AML-193 (cell line): ENCODE measurements at places on chromosomes 5 and 9.

DNA sequence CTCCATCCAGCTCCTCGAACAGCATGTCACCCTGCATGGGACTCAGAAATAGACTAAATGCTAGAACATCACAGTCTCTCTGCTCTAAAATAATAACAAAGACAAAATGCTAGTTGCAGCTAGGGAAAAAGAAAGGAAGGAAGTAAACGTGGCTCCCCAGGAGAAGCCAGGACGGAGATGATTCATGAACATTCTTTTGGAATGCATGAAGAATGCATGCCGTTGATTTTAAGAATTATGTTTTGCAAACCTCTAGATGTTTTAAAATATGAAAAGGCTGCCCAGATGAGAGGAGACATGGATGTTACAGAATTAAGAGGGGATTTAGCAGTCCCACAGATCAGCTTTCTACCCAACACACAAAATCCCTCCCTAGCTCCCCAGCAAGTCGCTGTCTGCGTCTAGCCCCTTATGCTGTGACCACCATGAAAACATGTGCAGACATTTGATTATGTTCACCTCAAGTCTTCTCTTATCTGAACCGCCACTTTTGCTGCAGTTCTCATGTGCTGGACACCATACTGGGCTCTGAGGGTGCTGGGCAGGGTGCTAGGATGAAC, 139.4 kb upstream of the LMX1B start:
- DNase-seq: no peak

- no peak for DNase-seq
These were observed 534.7 kb downstream of the CAAP1 start for GRCh38 chr9:26357803-26358344.

GRCh38 chr9:124311283-124311682, 53.5 kb downstream of the NEK6 start:
- no peak for DNase-seq

DNA sequence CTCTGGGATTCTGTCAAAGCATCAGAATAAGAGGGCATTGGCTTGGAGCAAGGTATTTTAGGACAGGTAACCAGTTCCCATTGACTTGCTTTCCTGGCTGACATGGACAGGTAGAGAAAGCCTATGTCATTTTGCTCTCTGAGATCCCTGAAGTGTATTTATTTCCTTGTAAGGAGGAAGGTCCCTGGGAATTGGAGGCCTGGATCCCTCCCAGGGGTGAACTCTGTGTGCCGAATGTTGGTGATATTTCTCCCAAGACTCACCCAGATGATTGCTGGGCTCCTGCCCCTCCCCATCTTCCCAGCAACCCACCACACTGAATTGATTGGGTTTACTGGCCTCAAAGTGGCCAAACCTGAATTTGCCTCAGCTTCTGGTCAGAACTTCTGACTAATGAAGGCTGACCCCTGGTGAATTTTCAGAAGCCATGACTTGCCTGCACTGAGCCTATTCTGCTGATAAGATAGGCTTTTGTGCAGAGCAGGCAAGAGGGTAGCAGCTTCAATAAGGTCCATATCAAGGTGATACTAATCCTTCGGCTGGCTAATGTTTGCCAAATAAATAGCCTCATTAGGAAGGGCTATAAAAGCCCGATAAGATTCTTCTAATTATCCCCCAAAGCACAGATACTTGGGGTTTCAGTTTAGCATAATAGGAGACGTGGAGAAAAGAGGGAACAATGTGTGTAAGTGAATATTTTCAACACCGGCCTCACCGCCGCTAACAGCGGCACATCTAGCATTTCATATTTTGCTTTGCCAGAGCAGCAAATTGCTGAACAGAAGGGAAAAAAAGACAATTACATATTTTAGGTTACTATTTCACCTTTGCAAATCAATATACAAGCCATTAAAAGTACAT, 152.9 kb upstream of the PITX1 start:
- no peak for DNase-seq

DNA sequence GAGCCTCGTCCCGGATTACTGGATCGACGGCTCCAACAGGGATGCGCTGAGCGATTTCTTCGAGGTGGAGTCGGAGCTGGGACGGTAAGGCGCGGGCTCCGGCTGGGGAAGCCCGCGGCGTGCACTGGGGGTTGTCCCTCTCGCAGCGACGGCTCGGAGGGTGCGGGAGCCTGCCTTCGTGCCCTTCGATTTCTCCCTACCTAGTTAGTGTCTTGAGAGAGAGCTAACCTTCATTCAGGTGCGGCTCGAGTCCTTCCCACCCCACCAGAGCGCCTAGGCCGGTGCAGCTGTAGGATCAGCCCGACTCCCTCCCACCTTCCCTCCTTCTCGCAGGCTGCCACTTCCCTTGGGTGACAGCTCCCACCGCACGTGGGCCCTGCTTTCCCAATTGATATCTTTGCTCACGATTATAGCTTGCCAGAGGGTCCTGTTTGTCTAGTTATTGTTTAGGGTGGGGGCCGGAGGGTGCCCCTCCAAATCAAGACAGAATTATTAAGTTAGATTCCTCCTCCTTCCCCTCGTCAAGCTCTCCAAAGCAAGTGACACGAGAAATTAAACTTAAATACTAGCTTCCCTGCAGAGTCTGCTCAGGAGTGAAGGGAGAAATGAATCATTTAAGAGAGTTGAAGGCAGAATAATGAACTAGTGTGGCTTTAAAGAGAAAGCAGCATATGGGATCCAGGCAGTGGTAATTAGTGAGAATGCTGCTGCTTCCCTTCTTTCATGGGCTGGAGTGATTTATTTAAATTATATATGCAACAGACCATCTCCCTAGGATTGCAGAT, 569 bp downstream of the CAMK4 start:
- no peak for DNase-seq

GRCh38 chr5:76204713-76205112, 121.5 kb downstream of the SV2C start:
- no peak for DNase-seq

- DNase-seq: no peak
These were observed 10.3 kb upstream of the PRUNE2 start for GRCh38 chr9:76916231-76916630.

DNA sequence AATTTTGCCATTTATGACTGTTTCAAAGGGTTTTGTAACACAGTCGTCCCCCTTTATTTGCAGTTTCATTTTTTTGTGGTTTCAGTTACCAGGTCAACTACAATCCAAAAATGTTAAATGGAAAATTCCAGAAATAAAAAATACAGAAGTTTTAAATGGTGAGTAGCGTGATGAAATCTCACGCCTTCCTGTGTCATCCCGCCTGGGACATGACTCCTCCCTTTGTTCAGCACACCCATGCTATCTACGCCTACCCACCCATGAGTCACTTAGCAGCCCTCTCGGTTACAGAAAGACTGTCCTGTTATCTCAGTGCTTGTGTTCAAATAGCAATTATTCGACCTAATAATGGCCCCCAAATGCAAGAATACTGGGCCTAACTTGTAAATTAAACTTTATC, 765.3 kb upstream of the ADAMTS16 start:
- no peak for DNase-seq
